Activated T-cell treated with anti-CD3 and anti-CD28 coated beads, Interleukin-2, amount 50 U/mL, for 24 hours (primary cell): ENCODE measurements at places on chromosomes 7 and 10.

GRCh38 chr7:131674131-131674530 is 117.7 kb upstream of the PODXL start:
- no peak overlapping the region for H3K27ac ChIP-seq
- DNase-seq: no peak
- H3K4me3 ChIP-seq: no peak overlapping the region
- H3K4me1 ChIP-seq: no peaks in the 10 kb centered on the region
- peaks cover 49% of the 10 kb centered on the region for H3K27me3 ChIP-seq

DNA sequence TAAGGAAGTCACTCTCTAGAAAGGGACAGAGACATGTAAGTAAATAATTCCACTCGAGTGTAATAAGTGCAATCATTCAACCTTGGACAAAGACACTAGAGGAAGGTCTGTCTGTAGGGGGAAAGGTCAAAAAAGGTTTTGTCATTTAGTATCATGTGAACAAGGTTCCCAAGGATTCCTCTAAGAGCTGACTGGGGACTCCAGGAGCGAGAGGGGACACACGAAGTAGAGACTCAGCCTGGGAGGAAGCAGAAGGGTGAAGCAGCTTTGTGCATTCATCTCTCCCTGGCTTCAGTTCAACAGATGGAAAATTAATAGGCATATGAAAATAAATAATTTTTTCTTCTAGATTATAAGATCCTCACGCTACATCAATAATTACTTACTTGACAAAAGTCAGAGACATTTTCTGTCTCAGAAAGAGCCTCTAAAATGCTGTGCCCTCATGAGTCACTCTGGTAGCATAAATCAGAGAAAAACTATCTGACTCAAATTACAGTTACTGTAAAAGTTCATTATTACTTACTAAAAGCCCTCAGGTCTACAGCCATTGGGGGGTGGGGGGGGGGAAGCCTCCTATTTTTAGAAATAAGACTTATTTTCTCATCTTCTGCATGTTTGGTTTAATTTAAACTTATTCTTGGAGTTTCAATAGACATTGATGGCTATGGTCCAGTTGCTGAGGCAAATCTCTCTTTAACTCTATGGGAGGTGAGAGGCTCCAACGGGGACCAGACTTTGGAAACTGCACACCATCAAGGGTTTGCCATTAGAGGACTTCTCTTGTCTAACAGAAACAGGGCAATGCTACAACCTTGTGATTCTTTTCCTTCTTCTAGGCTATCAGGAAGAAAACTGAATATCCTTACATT is 275.1 kb upstream of the KLF14 start:
- H3K4me1 ChIP-seq: peaks cover 94% of the 10 kb centered on the region
- H3K27me3 ChIP-seq: no peaks in the 10 kb centered on the region
- peaks cover 37% of the 10 kb centered on the region for H3K36me3 ChIP-seq
- peak overlapping the region; percentile 98 for H3K27ac ChIP-seq
- no peak for DNase-seq
- peak overlapping the region; percentile 60 for H3K4me3 ChIP-seq

DNA sequence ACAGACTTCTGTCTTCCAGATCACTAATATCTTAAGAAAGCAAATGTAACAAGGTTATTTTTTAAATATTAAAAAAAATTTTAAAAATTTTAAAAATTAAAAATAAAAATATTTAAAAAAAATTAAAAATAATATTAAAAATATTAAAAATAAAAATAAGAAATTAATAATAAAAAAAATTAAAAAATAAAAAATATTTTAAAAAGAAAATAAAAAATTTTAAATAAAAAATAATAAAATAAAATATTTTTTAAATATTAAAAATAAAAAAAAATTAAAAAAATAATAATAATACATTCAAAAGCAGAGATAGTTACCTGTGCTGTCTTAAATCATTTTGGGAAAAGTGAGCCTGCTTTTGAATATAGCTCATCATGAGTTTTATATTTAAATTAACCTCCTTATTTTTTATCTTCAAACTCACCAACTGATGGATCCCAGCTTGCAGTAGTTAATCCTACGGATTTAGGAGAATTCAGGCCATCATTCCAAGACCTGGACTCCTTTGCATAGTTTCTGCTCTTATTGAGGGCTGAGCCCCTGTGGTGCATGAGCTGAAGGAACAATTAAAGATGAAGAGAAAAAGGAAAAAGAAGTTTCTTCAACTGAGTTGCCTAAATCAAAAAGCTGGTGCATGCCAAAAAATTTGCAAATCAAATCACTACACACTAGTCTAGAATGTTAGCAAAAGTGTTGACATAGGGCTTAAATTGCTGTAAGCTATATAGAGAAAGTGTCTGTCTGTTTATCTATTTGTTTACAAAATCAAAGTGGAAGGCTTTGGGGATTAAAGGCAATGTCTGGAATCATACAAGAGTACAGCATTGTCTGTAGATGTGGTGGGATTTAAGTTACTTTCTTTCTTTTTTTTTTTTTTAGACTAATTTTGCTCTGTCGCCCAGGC is 50.5 kb upstream of the ZNF438 start:
- no peaks in the 10 kb centered on the region for H3K27me3 ChIP-seq
- H3K36me3 ChIP-seq: no peaks in the 10 kb centered on the region
- DNase-seq: no peak
- H3K4me1 ChIP-seq: peaks cover 7% of the 10 kb centered on the region
- H3K27ac ChIP-seq: no peak overlapping the region
- H3K4me3 ChIP-seq: no peak overlapping the region

GRCh38 chr10:130636313-130636930 is 500.2 kb downstream of the GLRX3 start:
- DNase-seq: no peak
- no peak overlapping the region for H3K4me3 ChIP-seq
- no peak overlapping the region for H3K27ac ChIP-seq
- no peaks in the 10 kb centered on the region for H3K36me3 ChIP-seq
- no peaks in the 10 kb centered on the region for H3K4me1 ChIP-seq

- no peak overlapping the region for H3K4me3 ChIP-seq
- no peaks in the 10 kb centered on the region for H3K27me3 ChIP-seq
- no peaks in the 10 kb centered on the region for H3K36me3 ChIP-seq
These were observed 40.9 kb downstream of the ELFN1 start for GRCh38 chr7:1710936-1711335.

DNA sequence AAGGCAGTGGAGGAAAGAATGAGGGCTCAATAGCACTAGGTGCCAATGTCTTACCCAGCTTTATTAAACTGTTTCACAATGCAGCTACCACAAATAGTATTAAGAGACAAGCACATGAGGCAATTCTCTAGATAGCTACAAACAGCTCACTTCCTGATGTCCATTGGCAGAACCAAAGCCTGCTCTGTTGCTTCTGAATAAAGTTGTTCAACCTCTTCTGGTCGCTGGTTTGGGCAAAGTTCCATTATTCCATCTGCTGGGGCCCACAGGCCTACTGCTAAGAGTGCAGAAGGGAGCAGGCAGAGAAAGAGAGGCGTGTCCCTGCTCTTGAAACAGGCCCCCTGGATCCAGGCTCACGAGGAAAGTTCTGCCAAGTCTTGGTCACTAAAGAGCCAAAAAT is 173.9 kb downstream of the ZNF438 start:
- no peak for DNase-seq
- H3K36me3 ChIP-seq: no peaks in the 10 kb centered on the region
- H3K4me3 ChIP-seq: no peak overlapping the region
- H3K4me1 ChIP-seq: peaks cover 3% of the 10 kb centered on the region
- H3K27ac ChIP-seq: no peak overlapping the region

- H3K4me3 ChIP-seq: no peak overlapping the region
- no peaks in the 10 kb centered on the region for H3K4me1 ChIP-seq
- DNase-seq: no peak
- H3K36me3 ChIP-seq: no peaks in the 10 kb centered on the region
These were observed 29.8 kb downstream of the PHYHIPL start for GRCh38 chr10:59206204-59206720.

GRCh38 chr7:5223646-5224340 is 33.8 kb downstream of the WIPI2 start:
- H3K4me3 ChIP-seq: no peak overlapping the region
- peaks cover 91% of the 10 kb centered on the region for H3K36me3 ChIP-seq
- no peak overlapping the region for H3K27ac ChIP-seq
